ENCODE measurements at places on chromosomes 13 and 19.

DNA sequence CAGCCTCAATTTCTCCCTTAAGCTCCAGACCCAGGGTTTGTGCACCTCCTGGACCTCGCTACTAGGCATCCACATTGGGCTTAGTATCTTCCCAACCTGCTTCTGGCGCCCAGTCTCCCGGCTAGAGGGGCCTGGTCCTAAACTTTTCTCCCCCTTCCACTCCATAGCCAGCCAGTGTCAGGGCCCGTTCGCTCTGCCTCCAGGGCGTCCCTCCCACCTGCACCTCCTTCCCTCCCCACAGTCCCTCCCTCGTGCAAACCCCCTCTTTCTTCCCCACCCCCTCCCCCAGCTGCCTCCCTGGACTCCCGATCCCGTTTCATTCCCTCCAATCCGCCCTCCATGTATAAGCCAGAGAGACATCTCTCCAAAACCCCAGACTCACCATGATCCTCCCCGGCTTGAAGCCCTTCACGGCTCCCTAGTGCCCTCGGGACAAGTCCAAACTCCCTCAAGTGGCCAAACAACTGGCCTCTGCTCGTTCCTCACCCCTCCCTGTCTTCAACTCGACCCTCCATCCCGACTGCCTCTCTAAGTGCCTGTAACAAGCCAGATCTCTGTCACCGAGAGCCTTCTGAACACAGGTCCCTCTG lies 997 bp upstream of the SAMD4B start:
- no peak for DNase-seq

DNA sequence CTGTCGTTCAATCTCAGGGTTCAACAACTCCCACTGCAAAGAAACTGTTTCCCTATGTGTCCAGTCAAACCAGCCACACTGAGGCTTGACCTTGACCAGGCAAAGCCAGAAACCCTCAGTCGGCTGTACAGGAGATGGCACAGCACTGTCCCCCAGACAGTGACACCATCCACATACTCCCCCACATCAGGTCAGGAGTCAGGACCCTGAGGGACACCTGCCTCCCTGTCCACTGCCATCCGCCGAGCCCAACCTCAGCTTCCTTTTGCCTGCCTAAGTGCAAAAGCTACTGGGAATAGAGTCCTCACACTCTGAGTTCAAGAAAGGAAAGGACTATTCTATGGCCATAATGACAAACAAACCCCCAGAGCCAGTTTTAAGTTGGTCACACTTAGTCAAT lies 66.8 kb downstream of the ATP7B start:
- DNase-seq = no peak

DNA sequence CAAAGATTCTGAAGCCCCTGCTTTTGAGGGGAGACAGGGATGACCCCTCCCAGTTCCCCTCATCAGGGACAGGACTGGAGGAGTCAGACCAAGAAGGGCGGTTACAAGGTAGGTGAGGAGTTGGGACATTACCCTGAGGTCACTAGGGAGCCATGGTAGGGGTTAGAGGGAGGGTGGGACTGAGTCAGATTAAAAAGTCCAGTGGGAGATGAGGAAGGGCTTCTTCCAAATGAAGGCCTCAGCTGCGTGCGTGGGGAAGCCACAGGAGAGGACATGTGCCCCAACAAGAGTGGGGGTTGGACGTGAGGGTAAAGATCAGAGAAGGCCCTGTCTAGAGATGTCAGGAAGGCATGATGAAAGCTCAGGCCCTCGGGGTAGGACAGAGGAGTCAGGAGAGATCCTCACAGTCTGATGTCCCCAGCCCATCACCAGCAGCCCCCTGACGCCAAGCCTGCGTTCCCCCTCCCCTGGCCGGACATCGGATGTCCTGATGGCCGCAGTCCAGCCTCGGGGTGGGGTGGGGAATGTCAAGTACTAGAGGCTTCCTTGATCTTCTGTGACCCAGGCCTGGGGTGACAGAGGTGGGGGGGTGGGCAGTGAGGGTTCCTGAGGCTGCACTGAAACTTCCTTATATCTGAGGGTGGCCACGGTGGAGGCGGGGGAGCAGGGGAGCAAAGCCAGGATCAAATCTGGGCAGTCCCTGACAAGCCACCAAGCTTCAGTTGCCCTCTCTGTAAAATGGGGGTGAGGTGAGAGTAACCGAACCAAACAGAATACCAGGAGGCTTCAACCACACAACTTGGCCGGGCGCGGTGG lies 6.5 kb upstream of the MFSD12 start:
- DNase-seq = no peak

- DNase-seq = no peak
These were observed 47.7 kb downstream of the KLF2 start for GRCh38 chr19:16372065-16372915.

- no peak for DNase-seq
These were observed 20.0 kb upstream of the SMIM17 start for GRCh38 chr19:56623006-56623405.
